ENCODE measurements at places on chromosomes 11 and 22.

DNA sequence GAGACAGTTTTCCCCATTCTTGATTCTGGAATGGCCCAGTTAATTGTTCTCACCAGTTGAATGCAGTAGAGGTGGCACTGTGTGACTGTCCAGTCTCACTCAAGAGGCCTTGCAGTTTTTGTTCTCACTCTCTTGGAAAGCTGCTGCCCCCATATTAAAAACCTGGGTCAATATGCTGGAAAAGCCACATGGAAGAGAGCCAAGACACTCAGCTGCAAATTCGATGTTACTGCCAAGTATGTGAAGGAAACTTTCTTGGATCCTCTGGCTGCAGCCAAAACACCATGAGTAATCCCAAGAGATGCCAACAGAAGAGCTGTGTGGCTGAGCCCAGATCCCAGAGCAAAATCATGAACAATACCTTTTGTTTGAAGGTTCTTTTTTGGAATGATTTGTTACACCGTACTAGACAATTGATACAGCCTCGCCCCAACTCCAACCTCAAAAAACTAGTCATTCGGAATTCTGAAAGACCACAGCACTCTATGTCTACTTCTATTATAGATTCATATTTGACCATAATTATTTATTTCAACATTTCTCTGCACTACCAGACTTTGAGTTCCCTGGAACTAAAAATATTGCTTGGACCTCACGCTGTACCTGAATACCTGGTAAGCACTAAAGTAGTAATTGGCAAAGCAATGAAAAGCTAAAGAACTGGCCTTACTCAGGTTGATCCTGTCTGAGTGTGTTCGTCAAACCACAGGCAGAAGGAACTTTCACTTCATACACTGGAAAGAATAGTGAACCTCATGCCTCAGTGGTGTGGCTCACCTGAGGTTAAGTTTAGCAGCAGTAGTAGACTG is 378.8 kb downstream of the ETS1 start:
- DNase-seq, result no peak

GRCh38 chr22:30301995-30302809 is 12.9 kb upstream of the CASTOR1 start:
- no peak for DNase-seq

- DNase-seq, result no peak
Measured at GRCh38 chr11:133156986-133157745, 375.1 kb downstream of the OPCML start.

DNA sequence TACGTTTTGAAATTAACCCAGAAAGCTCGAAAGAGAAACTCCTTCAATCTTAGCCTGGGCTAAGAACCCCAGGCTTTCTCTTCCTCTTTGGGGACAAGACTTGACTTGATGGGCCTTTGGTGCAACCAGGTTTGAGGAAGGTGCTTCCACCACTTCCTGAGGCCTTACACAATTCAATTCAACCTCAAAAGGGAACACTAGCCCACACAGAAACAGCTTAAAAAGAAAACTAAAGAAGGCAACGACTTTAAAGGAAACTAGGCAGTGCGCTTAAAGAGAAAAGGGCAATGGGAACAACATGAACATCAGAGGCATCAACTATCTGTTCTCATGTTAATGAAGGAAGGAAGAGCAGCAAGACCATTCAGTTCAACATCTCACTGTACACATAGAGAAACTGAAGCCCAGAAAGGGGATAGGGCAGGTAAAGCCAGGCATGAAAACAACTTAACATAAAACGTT is 24.8 kb downstream of the PAK1 start:
- no peak for DNase-seq

- DNase-seq, result peak; percentile 44
Measured at GRCh38 chr22:18091916-18092526, 14.2 kb downstream of the PEX26 start.

DNA sequence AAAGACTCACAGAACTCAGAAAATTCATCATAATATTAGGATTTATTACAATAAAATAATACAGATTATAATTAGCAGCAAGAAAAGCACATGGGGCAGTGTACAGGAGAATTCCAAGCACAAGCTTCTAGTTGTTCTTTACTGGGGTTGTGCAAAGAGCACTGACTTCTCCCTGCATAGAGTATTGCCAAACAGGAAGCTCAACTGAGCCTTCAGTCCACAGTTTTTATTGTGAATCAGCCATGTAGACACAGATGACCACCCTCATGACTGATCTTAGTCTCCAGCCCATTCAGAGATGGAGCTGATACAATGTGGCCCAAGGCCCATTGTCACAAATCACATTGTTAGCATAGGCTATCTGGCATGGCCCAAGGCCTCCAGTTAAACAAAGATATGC is 798.9 kb downstream of the KCNA4 start:
- no peak for DNase-seq

DNA sequence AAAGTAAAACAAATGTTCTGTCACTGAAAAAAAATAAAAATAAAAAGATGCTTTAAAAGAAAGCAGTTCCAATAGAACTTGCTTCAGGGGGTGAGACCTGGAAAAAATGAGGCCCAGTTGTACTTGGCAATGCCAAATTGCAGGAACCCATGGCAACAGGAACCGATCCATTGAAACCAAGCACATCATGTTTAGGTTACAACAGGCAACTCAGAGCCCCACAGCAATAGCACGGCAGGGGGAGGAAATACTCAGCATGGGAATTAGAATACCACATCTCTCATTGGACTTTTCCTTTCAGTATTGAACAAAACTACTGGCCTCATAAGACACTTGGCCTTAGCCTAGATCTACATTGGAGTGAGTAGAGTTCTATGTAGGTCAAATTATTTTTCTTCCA is 84.3 kb downstream of the MSANTD4 start:
- no peak for DNase-seq

DNA sequence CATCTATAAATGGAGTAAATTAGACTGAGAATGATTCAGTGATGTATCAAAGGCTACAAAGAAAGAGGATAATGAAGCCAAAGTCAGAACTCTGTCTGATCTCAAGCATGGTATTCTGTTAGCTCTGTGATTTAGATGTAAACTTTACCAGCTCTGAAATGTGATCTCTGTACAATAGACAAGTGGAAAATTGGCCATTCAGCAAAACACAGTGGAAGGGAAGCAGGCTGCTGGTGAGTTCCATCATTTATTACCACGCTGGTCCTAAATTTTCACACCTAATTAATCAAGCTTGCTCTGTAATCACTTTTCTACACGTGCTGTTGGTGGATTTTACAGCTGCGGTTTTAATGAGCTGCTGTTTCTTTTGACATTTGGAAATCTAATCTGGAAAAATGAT is 145.1 kb upstream of the OPCML start:
- no peak for DNase-seq

All from CD4-positive, alpha-beta T cell treated with Interleukin-2 at 100 ng/mL for 4 hours (primary cell).